NCI-H2029 (cell line): ENCODE measurements at places on chromosomes 4 and X.

GRCh38 chr4:159278399-159278798, 175.5 kb downstream of the RAPGEF2 start:
- no peak for DNase-seq

GRCh38 chr4:64617800-64618199, 208.6 kb upstream of the TECRL start:
- no peak for DNase-seq

- no peak for DNase-seq
Measured at GRCh38 chrX:25009407-25009806, 6.4 kb downstream of the ARX start.

DNA sequence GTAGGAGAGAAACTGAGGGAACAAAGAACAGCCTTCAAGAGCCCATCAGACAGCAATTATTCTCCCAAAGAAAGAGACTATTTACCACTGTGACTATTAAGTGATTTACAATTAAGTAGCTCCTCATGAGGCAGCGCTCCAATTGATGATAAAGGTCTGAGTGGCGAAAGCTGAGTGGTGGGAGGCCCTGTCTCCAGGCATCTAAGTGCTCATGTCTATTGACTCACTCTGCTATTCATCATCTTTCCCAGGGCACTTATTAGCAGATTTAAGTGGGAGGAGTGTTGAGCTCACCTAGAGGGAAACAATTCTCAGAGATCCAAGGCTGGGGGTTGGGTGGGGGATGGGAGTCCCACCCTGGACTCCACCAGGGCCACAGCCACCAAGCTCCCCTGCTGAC, 23.3 kb downstream of the AMER1 start:
- DNase-seq = no peak

GRCh38 chr4:1192091-1192492, 19.7 kb upstream of the SPON2 start:
- DNase-seq = peak; percentile 50

DNA sequence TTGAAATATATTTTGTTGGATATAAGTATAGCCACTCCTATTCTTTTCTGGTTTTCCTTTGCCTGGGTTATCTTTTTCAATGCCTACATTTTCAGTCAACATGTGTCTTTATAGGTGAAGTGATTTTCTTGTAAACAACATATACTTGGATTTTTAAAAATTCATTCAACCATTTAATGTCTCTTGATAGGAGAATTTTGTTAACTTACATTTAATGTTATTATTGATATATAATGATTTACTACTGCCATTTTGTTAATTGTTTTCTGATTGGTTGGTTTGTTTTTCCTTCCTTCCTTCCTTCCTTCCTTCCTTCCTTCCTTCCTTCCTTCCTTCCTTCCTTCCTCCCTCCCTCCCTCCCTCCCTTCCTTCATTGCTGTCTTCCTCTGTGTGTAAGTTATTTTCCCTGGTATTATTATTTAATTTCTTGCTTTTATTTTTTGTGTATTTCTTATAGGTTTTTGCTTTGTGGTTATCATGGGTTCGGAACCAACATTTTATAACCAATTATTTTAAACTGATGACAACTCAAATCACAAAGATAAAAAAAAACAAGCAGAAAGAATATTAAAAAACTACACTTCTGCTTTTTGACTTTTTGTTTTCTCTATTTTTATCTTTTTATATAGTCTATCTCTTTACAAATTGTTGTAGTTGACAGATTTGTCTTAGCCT, 330.1 kb upstream of the GRID2 start:
- no peak for DNase-seq

DNA sequence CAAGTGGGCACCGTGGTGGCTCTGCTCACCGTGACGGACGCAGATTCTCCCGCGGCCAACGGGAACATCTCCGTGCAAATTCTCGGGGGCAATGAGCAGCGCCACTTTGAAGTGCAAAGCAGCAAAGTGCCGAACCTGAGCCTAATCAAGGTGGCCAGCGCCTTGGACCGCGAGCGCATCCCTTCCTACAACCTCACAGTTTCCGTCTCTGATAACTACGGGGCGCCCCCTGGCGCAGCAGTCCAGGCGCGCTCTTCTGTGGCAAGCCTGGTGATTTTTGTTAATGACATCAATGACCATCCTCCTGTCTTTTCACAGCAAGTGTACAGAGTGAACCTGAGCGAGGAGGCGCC, 2.7 kb downstream of the FAT4 start:
- no peak for DNase-seq
